ENCODE measurements at places on chromosomes 11 and 22.

DNA sequence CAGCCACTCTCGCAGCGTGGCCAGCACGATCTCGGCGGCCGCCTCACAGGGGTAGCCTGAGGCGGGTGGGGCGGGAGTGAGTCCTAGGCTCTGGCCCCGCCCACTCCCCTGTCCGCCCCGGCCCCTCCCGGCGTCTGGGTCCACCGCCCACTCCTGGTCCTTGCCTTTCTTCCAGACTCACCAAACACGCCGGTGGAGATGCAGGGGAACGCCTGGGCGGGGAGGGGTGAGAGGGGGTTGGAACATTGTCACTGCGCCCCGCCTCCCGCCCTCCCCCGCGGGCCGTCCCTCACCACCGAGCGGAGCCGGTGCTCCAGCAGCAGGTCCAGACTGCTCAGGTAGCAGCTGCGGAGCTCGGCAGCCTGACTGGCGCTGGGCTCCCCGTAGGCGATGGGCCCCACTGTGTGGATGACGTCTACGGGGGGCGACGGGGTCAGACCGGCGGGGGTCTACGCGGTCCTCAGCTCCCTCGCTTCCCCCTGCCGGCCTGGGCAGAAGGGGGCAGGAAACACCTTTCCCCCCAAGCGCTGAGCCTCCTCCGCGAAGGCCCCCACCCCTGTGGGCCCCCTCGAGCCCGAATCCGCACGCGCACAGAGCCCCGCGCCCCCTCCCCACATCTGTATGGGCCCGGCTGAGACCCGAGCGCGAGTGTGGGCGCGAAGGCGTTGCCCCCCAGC, 13.2 kb downstream of the OTUB1 start:
- DNase-seq, result no peak

GRCh38 chr11:46391578-46392420, at the start of gene CHRM4:
TSS of gene CHRM4 (minus strand) at chr11:46391776. CDS start at chr11:46386557, 5,219 bp downstream.
- peak; percentile 35 for DNase-seq

GRCh38 chr11:85826116-85826855, 15.3 kb upstream of the SYTL2 start:
- peak; percentile 16 for DNase-seq

GRCh38 chr11:120182372-120182771, 28.5 kb upstream of the OAF start:
- DNase-seq, result peak; percentile 14

DNA sequence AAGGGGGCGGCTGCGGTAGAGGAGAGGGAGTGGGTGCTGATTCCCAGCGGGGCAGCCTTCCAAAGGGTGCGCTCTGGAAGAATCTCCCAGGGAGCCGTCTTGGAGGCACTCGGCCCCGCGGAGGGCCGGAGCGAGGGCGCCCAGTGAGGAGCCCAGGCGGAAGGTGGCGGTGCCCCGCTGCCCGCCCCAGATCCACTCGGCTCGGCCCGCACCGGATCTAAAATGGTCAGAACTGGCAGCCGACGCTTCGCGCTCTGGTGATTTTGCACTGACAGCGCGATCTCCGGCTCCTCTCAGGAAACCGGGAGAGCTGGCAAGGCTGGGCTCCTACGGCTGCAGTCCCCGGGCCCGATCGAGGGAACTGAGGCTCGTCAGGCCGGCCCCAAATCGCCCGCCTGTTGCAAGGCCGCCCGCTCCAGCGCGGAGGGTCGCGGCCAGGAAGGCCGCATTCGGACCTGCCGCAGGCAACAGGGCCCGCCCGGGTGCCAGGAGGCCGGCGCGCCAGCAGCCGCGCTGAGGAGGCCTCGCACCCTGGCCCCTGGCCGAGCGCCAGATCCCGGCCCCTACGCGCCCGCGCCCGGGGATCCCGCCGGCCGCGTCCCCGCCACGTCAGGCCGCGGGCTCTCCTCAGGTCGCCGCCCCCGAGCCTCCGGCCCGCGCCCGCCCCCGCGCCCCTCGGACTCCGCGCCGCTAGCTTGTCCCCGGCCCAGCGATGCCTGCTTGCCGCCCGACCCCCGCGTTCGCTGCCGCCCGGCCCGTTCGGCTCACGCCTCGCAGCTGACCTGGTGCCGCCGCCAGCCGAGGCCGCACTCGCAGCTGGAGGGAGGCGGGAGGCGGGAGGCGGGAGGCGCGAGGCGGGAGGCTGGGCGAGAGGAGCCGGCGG, at the start of gene KLHL22:
Gene KLHL22, minus strand, starts transcription at position 818 of the 883 bp plus-strand sequence. CDS start 6,584 bp downstream, outside the sequence.
- DNase-seq, result no peak

GRCh38 chr11:64591257-64592233, 525 bp downstream of the SLC22A12 start:
- no peak for DNase-seq

- DNase-seq, result no peak
These were observed 11.1 kb upstream of the RFPL1 start for GRCh38 chr22:29427176-29427760.

GRCh38 chr11:2599561-2600189, 100.1 kb downstream of the KCNQ1OT1 start:
- DNase-seq, result no peak

GRCh38 chr11:75023446-75024067, 34.8 kb downstream of the NEU3 start:
- peak; percentile 6 for DNase-seq

- no peak for DNase-seq
These were observed 50.6 kb upstream of the ACCSL start for GRCh38 chr11:43997022-43997660.

- DNase-seq, result no peak
These were observed 26.6 kb downstream of the RELT start for GRCh38 chr11:73402834-73403185.

- DNase-seq, result no peak
These were observed 355.5 kb downstream of the CADM1 start for GRCh38 chr11:115148691-115149090.

DNA sequence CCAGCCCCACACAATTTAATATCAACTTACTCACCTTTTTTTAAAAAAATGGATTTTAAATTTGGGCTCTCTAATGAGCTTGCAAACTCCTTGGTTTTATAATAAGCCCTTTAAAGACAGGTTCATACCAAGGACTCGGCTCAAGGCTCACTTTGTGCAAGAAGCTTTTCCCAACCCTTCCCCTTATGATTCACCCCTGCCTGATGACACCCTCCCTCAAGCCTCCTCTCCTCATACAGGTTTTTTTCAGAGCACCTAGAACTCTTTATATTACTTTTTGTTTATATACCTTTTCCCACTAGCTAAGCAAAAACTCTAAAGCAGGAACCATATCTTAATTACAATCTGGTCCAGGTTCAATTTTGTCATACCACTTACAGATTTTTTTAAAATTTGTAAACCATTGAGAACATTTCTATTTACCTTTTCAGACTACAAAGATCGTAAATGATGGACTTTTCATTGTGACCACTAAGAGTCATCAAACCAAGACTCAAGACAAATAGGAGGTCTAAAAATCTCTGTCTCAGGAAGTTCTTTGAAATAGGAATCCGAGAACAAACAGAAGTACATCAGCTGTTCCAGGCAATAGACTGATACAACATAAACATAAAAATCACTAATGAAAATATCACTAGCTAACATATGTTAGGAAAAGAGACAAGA, 13.1 kb upstream of the EXPH5 start:
- DNase-seq, result no peak

DNA sequence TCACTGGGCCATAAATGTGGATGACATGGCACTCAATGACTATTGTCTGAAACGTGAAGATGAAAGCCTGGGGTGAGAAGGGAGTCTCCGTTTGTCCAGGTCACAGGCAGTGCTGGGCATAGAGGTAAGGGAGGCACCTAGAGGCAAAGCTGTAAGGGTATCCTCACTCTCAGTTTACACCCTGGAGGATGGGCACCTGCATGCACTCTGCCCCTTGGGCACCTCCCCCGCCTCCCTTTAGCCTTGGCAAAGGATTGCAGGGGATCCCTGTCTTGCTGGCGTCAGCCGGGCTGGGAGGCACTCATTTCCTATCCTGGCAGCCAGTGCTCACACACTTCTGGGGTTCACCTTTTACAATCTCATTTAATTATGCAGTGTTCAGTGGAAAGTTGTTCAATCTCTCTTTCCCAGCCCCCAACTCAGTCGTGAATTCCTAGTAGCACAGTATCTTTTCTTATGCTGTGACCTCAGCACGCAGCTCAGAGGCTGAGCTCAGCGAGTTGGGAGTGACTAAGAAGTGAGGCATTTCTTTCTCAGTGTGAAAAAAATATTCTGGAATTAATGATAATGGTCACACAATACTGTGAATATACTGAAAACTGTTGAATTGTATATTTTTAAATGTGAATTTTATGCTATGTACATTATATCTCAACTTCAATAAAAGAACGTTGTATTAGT, 866.6 kb downstream of the BRD1 start:
- no peak for DNase-seq

- DNase-seq, result no peak
These were observed 8.4 kb upstream of the IRAG1 start for GRCh38 chr11:10701982-10702381.

DNA sequence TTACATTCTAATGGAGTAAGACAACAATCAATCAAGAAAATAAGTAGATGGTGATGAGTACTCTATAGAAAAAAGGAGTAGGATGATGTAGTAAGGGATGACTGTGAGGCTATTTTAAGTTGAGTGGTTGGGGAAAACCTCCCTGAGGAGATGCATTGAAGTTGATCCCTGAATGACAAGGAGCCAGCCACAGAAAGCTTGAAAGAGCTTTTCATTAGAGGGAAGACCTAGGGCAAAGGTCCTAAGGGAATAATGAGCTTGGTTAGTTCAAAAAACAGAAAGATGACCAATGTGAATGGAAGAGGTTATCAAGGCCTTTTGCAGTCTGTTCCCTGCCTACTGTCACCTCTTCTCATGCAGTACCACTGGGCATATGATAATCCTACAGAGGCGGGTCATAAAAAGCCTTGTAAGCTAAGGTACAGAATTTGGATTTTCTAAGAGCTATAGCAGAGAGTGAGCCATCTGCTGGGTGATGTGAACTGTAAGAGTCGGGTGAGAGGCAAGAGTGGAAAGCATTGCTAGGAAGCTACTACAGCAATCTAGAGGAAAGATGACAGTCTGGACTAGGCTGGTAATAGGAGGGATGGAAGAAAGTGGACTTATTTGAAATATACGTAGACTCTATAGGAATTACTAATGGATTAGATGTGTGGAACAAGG, 3.1 kb downstream of the PPP2R1B start:
- no peak for DNase-seq

DNA sequence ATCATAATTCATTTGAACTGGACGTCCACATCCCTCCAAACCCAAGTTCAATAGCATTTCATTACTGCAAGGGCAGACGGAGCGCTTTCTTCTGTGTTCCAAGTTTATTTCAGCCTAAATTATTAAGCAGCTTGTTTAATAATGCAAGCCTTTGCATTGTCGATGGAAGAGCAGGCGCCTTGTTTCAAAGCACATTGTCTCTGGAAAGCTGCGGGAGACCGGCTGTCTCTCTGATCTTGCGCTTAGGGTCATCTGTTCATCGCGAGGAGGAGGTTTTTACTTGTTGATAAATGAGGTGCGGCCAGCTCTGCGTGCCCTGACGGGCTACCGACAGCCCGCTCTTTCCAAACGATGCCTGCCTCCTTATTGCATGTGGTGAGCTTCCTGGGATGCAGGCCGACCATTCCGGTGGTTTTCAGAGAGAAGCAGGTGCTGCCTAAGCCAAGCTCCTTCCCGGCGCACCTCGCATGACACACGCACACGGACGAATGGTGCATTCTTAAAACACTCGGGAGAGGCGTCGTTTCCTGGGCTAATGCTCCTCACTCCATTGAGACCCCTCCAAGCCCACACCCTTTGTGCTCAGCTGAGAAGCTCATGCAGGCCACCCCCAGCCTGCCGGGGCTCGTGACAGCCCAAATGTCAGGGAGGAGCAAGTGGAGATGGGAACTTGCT, 456.9 kb downstream of the BRD1 start:
- no peak for DNase-seq

GRCh38 chr11:1308743-1309497, 512 bp downstream of the TOLLIP start:
- DNase-seq, result no peak

- peak; percentile 72 for DNase-seq
These were observed 3.9 kb downstream of the HTATIP2 start for GRCh38 chr11:20367313-20367948.

DNA sequence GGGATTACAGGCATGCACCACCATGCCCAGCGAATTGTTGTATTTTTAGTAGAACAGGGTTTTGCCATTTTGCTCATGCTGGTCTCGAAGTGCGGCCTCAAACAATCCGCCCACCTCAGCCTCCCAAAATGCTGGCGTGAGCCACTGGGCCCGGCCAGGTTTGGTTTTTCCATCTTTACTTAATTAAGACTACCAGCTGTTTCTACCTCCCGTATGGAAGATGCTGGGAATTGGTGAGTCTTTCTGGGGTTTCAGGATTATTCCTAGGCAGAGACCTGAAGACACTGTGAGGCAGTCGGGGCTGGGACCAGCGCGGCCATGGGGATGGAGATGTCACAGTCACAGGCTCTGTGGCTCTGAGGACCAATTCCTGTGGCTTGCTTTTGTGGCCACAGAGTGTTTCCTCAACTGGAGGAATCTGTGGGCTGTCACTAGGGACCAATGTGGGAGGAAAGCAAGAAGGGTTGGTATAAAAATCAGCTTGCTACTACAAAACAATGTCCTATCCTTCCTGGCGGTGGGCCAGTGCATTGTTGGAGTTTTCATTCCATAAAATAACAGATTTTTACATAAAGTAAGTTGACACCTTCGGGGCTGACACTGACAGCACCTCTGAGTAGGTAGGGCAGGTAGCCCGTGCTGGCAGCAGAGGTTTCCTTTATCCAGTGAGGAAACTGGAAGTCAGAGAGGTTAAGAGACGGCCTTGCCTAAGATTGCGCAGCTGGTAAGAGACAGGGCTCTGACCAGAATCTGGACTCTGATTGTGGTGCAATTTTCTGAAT, 8.4 kb upstream of the FTH1 start:
- DNase-seq, result no peak

DNA sequence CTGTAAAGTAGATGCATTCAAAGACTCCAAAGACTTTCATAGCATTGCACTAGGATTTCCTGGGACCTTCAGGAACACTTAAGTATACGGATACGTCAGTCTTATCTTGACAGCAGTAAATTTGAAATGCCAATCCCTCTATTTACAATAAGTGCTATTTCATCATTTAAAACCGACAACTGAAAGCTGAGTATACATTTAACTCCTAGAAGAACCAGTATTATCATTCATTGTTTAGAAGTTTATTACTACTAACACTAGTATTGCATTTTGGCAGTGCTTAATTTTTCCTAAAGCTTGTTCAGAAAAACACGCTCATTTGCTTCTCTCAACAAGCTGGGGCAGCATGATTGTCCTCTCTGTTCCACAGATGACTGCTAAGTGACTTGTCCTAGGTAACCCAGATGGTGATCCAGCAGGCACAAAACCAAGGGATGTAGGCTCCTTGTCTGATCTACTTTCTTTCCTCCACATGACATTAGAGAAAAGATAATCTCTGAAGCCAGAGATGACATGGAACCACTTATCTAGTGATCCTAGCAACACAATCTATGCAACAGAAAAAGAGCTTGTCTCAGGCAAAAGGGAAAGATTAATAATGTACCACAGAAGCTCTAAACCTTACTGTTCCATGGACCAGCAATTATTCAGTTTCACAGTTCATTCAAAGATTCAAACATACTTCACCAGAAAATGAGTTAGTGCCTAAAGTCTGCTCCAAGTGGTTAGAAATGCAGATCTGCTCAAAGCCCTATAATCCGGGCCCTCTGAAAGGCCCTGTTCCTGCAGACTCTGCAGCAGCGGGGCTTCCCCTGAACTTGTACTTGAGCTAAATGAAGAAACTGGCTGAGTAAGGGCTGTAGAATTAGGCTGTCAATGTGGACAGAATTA, 5.2 kb downstream of the MAML2 start:
- peak; percentile 36 for DNase-seq
